ENCODE measurements at places on chromosomes 4 and X.

- DNase-seq = no peak
These were observed 66.9 kb downstream of the GRIA2 start for GRCh38 chr4:157287445-157287844.

DNA sequence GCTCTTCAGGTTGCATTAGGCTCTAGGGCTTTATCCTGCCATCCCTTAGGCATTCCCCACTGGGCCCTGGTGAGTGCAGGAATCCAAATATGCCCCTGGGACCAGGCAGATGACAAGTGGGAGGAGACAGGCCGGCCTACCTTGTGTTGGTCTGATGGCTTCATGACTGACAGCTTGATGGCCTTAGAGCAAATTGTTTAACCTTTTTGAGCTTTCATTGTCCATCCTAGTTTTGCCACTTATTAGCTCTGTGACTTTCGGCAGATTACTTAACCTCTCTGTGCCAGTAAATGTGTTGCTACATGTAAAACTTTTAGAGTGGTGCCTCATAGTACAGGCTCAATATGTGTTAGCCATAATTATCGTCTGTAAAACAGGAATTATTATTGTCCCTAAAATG, 4.4 kb downstream of the KIT start:
- DNase-seq = no peak

DNA sequence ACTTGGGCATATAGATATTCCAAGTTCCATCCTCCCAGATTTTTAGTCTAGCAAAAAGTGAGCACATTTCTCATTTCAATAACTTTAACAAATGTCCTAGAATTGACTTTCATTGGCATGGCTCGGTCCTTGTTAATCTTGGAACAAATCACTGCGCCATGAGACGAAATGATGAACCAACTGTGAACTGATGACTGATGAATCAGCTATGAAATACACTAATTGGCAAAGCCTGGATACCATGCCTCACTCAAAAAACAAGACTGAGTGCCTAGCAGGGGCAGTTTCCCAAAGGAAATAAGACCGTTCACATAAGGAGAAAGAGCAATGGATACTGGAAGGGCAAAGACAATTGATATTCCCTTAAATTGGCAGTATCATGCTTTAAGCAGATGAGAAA, 248.6 kb upstream of the VEGFC start:
- no peak for DNase-seq

DNA sequence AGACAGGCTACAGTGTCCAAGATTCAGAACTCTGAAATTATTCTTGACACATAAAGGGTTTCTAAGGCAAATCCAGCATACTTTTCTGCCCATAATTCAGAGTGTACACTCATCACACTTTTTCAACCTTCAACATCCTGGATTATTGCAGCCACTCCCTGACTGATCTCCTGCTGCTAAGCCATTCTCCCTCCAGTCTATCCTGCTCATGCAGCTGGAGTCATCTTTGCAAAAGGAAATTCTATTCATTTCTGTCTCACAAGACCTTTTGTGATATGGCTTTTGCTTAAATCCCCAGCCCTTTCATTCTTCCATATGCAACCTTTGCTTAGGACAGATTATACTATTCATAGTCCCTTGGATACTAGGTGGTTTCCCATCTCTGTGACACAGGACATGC, 236.1 kb upstream of the LDB2 start:
- DNase-seq = no peak

DNA sequence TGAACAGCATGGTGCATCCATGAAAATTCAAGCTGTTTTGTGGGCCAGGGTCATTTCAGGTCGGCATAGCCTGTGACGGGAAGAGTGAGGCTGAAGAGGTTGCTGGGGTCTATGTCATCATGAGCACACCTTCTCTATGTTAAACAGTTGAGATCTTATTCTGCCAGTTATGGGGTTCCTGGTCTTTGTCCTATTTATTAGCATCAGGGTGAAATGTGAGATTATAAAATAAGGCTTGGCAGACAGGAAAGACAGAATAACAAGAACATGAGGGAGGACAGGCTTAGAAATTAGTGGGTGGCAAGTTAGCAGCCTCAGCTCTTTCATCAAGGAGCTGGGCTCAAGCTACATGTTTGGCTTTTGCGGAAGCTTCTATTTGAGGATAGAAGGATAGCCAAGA, 51.7 kb upstream of the CLNK start:
- no peak for DNase-seq

DNA sequence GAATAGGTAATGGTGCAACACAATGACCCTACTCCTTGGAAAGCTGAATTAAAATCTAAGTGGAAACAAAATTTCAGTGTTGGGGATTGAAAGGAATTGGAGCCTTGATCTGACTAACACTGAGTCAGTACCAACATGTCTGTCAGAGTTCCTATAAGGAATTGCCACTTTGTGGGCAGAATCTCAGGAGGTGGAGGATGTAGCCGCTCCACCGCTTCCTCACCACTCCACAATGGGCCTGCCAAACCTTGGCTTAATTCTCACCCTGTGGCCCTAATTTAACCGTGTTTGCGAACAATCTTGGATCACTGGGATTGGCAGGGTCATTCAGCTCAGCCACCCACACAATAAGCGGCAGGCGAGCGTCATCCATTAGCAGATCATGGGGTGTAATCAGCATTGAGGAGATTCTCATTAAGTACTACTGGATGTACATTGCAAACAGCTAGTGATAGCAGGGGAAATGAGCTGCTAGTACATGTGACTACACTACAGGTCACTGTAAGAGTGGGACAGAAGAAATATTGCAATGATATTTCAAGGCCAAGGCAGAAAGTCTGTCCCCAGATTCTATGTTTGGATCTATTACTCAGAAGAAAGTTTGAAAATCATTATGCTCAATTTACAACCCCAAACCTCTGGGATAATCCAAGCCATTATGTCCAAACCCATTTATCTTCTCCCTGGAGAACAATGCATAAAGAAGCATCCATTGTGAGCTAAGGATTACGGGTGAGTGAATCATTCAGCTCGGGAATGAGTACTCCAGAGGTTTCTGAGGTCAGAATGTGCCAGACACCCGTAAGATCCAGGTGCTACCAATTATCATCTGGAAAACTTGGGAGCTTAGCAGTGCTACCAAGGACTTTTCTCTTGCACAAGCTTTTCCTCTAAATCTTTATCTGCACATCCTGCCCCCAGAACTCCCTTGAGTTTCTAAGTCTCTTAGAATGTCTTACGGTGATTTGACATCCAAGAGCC, 5.8 kb downstream of the SRPX start:
- no peak for DNase-seq

- peak; percentile 67 for DNase-seq
These were observed 46.0 kb upstream of the TMPRSS11F start for GRCh38 chr4:68175562-68176155.

- no peak for DNase-seq
These were observed 351.6 kb downstream of the GPM6A start for GRCh38 chr4:175460414-175460813.

- DNase-seq = no peak
These were observed 36.9 kb downstream of the INTU start for GRCh38 chr4:127669691-127670090.

- DNase-seq = no peak
These were observed 17.6 kb downstream of the DYNLT3 start for GRCh38 chrX:37829721-37830120.

DNA sequence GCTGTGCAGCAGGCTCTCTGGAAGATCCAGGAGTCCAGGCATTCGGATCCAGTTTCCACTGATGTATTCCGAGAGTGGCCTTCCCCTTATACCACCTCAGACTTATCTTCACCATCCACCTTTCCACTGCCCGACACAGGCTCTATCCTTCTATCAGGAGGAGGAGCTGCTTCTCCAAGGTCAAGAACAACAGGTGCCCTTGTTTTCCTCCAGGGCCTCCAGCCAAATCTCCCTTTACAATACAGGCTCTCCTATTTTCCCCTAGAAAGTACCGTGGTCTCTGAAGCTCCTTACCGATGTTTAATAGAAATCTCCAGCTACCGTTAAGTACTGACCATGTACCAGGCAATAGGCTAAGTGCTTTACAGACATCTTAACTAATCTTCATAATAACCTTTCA, 61.3 kb downstream of the AFAP1 start:
- no peak for DNase-seq

DNA sequence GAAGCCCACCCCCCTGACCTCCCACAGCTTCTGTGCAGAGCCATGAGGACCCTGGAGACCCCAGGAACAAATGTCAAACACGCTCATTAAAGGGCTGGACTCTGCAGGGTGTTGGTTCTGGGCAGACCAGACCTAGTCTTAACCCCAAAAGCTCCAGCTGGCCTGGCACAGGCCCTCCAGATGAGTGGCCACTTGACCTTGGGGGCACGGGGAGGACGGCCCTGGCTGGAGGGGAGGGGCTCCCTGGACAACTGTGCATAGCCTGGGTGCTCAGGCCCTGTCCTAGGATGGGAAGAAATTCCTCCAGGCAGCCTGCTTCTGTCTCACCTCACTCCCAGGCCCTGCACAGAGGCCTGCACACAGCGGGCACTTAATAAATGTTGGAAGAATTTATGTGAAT, 9.4 kb downstream of the ADRA2C start:
- no peak for DNase-seq

DNA sequence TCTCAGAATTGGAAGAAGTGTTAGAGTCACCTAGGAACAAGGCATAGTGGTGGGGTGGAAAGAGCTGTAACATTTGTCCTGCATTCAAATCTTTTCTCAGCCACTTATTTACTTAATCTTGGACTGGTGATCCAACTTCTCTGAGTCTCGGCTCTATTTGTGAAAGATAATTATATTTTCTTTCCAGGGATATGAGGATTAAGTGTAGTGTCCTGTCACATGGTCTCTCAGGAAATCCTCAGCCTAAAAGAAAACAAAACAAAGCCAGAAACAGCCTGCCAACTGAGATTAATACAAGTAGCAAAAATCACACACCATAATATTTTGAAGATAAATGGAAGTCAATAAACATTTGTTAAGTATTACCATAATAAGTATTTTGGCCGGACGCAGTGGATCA, 33.3 kb upstream of the ETNPPL start:
- peak; percentile 58 for DNase-seq

GRCh38 chr4:89719536-89720090, 117.3 kb downstream of the SNCA start:
- DNase-seq = no peak

DNA sequence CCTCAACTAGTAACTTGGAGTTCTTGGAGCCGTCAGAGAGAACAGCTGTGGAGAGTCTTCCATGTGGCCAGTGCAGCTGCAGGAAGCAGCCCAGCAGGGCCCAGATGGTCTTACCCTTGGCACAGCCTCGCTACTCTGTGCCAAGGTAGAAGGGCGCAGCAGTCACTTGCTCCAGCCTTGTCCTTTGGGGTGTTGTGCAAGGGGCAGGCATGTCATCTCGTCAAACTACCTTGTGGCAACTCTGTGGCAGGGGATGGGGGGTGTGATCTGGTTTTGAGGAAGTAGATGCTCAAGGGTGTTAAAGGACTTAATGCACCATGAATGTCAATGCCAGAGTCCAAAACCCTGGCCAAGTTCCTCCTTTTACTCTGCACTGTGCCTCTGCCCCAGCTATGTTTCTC, 34.2 kb upstream of the TBC1D14 start:
- DNase-seq = no peak

- DNase-seq = no peak
These were observed 69.8 kb upstream of the SLC7A11 start for GRCh38 chr4:138311771-138312535.

GRCh38 chr4:146176891-146177290, 1.4 kb downstream of the LSM6 start:
- DNase-seq = no peak

- no peak for DNase-seq
These were observed 175.3 kb downstream of the NR3C2 start for GRCh38 chr4:148266921-148267320.

- peak; percentile 31 for DNase-seq
These were observed 81.1 kb downstream of the DLG3 start for GRCh38 chrX:70525733-70526132.

Measured in lung (tissue), 17 donors.